ENCODE measurements at places on chromosomes 12 and 14.
A peak's percentile ranks its signal among the peaks of the same experiment; 100 is the strongest.

GRCh38 chr12:66247741-66248140 is 54.6 kb upstream of the HELB start:
- DNase-seq: no peak

- no peak for DNase-seq
Measured at GRCh38 chr14:81236138-81236537, 15.4 kb upstream of the GTF2A1 start.

- peak; percentile 82 for DNase-seq
Measured at GRCh38 chr12:124453419-124454351, 113.7 kb downstream of the NCOR2 start.

DNA sequence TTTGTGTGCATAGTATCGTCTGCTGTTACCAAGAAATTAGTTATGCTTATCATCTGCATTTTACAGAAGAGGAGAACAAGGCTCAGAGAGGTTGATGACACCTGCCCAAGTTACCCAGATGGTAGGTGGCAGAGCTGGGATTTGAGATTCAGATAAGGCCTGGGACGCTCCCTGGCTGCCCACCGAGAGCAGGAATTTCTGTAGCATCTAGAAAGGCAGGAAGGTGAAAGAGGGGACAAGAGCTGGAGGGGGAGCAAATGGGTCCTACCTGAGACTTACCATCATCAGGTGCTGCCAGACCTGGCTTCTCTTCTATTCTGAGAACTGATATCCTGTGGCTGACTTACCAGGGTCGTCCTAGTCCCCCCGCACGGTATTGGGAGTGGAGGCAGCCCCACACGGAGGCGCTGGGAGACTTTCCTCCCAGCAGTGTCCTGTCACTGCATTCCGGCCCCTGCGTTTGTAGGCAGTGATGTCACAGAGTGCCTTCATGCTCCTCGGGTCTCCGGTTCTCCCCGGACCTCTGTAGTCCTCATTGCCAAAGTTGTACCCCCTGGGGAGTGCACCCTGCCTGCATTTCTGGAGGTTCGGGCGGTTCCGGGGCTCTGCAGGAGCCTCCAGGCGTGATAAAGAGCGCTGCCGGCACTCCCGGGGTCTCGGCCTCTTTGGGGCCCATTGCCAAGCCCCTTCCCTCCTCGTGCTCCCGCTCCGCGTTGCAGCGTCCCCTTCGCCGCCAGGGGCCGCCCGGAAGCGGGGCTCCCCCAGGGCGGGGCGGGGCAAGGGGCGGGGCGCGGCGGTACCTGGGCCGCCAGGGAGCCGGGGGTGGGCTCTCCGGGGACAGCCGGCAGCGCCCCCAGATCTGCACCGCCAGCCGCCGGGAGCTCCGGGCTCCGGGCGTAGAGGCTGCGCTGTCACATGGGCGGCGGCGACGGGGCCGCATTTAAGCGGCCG is at the start of gene CABP1:
TSS of gene CABP1 (plus strand) at position 856 of the 951 bp plus-strand sequence. CDS start at position 916, 60 bp downstream.
- peak; percentile 82 for DNase-seq

DNA sequence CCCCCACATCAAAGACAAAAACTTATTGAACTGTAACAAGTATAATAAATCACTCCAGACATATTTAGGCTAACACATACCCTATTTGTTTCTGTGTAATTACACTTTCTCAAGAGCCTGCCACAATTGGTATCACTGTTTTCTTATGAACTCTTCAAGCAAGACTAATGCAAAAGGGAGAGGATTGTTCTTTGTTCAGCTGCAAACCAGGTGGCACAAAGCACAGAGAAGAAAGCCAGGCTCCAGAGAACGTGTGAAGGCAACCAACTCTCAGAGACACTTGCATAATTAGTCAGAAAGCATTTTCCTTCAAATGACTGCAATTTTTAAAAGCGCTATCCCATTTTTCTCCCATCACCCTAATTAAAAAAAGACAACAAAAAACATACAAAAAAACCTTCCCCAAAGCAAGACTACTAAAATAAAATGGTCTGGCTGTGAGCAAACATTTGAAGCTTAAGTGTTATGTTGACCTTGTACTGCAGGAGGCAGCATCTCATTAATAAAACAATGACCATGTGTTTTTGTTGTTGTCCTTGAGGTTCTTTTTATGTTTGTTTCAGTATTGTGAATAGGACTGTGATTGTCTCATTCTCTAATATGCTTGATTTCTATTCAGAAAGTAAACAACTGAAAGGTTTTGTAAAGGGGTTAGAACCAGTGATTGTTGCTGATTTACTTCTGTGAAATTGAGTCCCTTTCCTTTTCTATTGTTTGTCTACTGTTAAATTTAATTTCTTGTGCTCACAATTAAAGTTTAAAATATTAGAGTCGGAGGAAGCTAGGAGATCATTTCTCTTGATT is 452.7 kb upstream of the PDE3A start:
- peak; percentile 41 for DNase-seq

- DNase-seq: no peak
Measured at GRCh38 chr12:16606201-16606849, 363 bp upstream of the LMO3 start.

GRCh38 chr12:16346958-16347357 is 487 bp upstream of the MGST1 start:
- DNase-seq: peak; percentile 14

- peak; percentile 97 for DNase-seq
Measured at GRCh38 chr14:77120771-77121743, 20.5 kb downstream of the ZDHHC22 start.

DNA sequence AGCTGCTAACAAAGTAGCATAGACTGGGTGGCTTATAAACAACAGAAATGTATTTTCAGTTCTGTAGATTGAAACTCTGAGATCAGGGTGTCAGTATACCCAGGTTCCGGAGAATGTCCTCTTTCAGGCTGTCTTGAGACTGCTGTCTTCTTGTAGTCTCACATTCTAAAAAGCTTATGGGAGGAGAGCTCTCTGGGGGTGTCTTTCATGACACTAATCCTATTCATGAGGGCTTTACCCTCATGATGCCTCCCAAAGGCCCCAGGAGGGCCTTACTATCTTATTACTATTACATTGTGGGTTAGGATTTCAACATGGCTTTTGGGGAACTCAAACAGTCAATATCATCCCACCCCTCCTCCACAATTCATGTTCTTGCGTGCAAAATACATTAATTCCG is 94.3 kb downstream of the AEBP2 start:
- DNase-seq: no peak

DNA sequence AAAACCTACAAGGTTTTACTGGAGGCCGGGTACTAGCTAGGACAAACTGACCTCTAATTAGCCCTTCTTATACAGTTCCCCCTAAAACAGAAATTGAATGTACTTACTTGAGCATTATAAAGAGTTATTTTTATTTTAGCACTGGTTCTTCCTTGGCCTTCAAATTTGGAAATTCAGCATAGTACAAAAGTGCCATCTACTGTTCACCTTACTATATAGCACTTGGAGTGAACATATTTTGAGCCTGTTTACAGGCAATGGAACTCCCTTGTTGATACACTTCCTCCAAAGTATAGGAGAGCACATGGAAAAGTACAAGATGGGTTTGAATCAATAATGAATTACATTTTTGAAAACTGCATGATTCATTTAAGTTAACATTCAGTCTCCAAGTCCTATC is 3.9 kb upstream of the POC1B start:
- peak; percentile 74 for DNase-seq

DNA sequence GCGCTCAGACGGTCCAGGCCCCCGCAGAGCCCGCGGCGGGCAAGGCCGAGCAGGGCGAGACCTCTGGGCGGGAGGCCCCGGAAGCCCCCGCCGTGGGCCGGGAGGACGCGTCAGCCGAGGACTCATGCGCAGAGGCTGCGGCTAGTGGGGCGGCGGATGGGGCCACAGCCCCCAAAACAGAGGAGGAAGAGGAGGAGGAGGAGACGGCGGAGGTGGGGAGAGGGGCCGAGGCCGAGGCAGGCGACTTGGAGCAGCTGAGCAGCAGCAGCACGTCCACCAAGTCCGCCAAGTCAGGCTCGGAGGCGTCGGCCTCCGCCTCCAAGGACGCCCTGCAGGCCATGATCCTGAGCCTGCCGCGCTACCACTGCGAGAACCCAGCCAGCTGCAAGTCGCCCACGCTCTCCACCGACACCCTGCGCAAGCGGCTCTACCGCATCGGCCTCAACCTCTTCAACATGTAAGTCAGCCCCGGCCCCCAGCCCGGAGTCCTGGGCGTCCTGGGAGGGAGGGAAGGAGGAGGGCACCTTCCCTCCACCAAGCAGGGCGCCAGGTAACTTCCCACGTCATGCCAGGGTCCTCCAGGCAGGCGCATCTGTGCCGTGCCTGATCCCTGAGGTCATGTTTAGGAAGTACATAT is 72.4 kb downstream of the IQSEC3 start:
- DNase-seq: no peak

DNA sequence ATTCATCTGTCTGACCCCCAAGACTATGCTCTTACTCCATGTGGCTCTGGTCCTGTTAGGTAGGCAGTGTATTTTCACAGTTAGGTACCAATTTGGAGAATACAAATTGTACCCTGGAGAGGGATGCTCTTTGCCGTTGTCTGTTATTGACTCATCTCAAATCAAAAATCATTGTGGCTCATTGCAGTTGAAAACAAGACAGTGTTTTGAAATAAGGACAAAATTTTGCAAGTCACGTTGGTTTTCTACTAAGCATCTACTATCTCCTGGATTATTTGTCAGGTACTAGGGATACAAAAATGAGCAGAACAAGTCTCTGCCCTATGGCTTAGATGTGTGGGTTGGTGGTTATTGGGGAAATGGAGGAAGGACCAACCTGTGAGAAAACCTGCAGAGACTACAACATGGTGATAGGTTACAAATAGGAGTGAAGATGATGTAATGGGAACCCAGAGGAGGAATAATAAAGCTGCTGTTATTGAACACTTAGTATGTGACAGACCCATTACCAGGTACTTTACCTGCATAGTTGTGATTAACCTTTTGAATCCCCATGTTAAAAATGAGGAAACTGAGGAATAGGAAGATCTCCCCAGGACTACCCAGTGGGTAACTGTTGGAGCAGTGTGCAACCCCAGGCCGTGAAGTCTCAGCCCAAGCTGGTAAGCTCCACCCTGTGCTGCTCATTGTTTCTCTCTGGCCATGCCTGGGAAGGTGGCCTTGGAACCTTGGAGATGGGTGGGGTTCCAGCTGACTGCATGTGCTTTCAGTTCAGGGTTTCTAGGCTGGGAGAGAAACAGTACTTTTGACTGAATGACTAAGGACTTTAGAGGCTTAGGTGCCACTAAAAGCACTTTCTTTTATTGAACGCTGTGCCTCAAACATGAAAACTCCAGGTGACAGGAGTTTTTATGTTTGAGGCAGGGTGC is 72.9 kb upstream of the SRSF5 start:
- DNase-seq: no peak

- no peak for DNase-seq
Measured at GRCh38 chr14:84707830-84708229, 822.1 kb upstream of the FLRT2 start.

- no peak for DNase-seq
Measured at GRCh38 chr14:34835312-34835711, 39.8 kb downstream of the BAZ1A start.
